ENCODE measurements at places on chromosomes 1 and 21.

DNA sequence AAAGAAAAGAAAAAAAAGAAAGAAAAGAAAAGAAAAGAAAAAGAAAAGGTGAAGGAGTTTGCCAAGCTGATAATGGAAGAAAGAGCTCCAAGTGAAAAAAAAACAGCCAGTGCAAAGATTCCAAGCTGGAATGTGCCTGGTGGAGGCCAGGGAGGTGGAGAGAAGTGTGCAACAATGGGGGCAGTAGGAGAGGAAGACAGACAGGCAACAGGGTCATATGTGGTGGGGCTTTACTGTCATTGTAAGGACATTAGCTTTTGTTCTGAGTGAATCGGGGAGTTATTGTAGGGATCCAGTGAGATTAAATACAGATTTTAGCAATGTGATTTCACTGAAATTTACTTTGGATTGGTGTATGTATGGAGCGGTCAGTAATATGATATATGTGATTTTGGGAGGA, 14.0 kb upstream of the MYSM1 start:
- no peak for DNase-seq

GRCh38 chr1:115654663-115655305, 13.0 kb downstream of the VANGL1 start:
- DNase-seq: no peak

DNA sequence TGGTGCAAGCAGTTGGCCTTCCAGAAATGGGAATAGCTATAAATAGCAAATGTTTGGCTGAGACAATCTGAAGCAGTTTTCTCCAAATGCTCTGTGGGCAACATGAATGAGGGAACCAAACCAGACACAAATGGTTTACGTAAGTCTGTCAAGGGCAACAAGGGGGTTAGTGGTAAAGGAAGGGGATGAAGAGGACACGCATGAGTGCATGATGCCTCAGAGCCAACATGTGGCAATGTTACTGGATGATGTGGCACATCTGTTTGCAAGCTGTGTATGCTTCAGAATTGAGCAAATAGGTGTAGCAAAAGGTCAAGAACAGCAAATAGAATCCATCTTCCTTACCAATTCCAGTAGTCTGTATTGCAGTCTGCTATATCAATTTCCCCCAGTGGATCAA, 76.3 kb upstream of the LMO4 start:
- no peak for DNase-seq

DNA sequence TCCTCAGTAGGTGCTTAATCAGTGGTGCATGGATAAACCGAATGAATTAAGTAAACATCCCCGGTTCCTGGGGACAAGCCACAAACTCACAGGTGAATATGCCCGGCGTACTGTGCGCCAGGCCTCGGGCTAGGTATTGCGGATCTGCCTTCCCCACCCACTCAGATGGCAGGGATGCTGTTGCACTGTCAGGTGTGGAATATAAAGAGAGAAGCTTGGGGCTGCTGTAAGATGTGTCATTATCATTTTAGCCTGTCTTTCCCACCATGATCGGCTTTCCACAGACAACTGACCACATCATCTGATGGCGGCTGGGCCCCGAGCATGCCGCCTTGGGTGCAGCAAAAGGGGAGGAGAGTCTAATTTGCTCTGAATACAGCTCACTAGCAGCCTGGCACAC, 45.4 kb upstream of the LRP8 start:
- DNase-seq: no peak
